ENCODE measurements at places on chromosomes 7 and 10. TPM values are rescaled to one million over a fixed set of nuclear protein-coding genes. Genes with fewer than 3 reads are reported as not detected.
A peak's percentile ranks its signal among the peaks of the same experiment; 100 is the strongest.

GRCh38 chr7:84248267-84248666 lies 53.7 kb upstream of the SEMA3A start:
- DNase-seq = no peak

DNA sequence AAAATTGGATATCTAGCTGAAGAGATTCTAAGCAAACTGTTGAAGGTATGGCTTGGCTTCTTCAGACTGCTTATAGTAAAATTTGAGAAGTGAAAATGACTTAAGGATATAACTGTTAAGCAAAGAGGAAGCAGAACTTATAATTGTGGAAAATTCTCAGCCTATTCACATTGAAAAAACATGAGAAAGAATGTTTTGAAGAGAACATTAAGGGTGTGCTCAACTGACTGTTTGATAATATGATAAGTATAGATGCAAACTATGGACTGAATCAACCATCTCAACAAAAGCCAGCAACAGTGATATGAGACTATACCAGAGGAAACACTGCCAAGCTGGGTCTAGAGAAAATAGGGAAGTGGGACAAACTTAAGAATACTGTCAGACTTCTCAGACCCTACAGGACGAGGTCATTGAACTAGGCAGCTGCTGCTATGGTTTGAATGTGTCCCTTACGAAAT lies 133.1 kb upstream of the PPP1R3A start:
- no peak for DNase-seq

DNA sequence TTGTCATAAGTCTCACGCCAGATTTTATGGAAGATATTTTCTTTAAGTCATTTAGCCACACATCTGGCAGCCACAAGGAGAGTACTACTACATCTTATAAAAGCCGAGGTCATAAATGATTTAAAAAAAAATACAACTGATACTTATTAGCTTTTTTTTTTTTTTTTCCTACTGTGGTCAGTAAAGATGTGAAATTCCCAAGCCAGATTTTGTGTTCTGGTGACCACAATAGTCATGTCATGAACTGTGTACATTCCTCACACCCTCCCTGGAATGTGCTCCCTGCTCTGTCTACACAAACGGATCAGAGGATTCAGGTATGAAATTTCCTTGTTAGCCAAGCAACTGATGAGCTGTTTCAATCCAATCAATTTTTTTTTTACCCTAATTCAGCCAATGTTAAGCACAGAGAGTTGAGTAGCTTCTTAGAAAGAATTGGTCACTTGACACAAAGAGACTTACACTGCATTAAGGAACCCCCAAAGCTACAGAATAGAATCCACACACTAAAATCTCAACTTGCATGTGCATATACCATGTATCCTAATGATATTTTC lies 54.7 kb downstream of the CHRM2 start:
- no peak for DNase-seq

GRCh38 chr10:123890226-123890625 lies 1.4 kb downstream of the CPXM2 start:
- no peak for DNase-seq

DNA sequence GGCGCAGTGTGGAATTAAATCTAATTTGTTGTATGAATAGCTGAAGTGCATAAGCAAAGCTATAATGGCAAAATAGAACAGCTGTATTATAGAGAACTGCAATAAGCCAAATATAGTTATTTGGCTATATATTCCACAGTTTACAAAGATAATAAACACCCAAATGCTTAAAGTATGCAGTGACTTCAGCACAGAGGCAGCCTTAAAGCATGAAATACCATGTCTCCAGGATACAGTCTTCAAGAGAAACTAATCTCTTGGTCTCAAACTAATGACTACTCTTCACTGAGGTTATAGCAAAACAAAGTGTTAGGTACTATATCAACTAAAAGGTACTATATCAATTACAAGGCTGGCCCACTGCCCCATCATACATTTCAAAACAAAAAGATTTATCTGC lies 48.0 kb downstream of the NT5C2 start:
- DNase-seq = no peak

DNA sequence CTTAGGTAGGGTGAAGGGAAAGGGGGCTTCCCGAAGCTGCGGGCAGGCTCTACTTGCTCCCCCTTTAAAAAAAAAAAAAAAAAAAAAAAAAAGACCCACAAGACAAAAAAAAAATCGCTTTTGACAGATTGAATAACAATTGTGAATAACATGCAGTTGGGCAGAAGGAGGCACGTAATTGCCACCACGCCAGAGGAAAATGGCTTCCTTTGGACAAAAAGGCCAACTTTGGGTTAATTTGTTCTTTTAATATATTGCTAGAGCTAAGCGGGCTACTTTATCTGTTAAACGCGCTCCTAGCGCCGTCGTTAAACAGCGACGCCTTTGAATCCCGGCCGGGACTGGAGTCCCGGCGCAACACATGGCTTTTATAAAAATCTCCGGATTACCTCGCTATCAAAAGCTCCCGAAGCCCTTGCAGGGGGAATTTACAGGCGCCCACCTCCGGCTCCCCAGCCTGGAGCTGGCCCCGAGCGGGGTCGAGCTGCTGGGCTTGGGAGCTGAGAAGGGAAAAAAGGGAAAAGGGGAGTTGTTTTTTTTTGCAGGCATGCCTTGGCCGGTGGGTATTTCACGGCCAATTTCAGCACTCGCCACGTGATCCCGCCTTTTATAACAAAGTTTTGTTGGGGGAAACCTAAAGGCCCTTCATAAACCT lies 1.2 kb downstream of the HOXA11 start:
- DNase-seq = peak; percentile 56

DNA sequence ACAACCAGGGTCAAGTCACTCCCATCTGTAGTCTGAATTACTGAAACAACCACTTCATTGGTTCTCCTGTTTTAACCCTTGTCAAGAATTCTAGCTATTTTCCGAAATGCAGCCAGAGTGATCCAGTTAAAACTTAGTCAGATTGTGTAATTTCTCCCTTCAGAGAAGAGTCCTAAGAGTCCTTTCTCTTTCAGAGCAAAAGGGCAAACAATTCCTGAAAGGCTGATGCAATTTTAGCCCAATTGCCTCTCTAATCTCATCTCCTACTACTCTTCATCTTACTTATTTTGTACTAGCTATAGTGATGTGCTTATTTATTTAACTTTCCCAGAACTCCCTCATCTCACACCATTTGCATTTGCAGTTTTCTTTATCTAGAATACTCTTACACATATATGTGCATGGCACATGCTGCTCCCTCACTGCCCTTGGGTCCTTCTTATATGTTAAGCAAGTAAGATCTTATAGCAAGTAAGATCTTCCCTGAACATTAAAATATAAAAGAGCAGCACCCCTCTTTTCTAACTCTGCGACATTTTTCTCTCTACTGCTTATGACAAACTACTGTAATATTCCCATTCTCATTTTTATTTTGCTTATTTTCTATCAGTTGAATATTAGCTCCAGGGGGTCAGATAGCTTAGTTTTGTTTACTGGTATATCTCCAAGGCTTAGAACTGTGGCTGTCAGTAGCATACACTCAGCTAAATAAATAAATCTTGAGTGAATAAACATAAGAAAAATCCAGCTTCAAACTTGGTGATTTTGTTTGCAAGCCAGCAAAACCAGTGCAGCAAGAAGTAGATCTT lies 44.6 kb downstream of the HGF start:
- DNase-seq = no peak

The ANK3 gene
- total RNA-seq = 5.4 TPM

The TUBB8 gene
- total RNA-seq = not detected

The TDRD1 gene
- not detected for total RNA-seq

The HSPA12A gene
- 0.30 TPM for total RNA-seq

The HOXA5 gene
- total RNA-seq = 21.4 TPM

The FXYD4 gene
- total RNA-seq = not detected
